Endothelial cell (in vitro differentiated cells): ENCODE measurements at places on chromosomes 6 and 20.
A peak's percentile ranks its signal among the peaks of the same experiment; 100 is the strongest.

DNA sequence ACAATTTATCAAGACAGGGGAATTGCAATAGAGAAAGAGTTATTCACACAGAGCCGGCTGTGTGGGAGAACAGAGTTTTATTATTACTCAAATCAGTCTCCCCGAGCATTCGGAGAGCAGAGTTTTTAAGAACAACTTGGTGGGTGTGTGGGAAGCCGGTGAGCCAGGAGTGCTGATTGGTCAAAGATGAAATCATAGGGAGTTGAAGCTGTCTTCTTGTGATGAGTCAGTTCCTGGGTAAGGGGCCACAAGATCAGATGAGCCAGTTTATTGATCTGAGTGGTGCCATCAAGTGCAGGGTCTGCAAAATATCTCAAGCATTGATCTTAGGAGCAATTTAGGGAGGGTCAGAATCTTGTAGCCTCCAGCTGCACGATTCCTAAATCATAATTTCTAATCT is 50.0 kb upstream of the ECI2 start:
- no peak for DNase-seq

GRCh38 chr6:10564975-10565673 is 44.0 kb downstream of the GCNT2 start:
- DNase-seq: no peak

DNA sequence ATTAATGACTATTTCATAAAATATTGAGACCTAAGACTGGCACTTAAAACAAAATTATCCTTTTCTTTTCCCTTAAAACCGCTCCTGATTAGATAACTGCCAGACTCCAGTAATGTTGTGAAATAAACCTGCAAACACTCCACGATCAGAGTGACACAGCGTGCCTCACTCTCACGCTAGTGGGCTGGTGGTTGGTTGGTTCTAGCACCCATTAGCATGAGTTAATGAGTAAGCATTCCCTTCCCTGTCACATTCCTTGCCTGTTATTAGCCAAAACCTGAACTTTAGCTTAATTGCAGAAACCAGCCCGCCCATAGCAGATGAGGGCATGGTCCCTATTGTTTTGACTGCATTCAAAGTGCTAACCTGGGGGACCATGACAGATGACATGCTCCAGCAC is 193.4 kb downstream of the CD83 start:
- no peak for DNase-seq

DNA sequence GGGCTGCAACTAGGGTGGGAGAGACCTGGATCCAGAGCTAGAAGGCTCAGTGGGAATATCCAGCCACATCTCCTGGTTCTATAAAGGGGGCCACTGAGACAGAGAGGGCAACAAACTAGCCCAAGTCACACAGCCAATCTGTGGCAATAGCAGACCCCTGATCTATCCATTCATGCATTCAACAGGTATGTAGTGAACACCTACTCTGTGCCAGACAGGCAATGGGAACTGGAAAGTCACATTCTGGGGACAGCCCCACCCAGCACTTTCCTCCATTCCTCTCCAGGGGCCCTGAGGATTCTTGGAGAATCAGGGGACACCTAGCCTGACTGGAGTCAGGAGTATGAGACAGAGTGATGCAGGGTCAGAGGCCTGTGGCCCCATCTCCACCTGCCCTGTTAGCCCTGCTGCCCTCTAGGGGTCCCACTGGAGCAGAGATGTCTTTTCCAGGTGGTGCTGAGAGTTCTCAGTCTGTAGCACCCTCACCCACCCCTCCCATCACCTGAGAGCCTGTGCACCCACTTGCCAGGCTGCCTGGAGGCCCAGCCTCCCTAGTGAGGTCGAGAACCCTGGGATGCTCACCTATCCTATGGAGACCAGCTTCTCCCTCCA is 13.6 kb downstream of the BPIFA2 start:
- DNase-seq: no peak

DNA sequence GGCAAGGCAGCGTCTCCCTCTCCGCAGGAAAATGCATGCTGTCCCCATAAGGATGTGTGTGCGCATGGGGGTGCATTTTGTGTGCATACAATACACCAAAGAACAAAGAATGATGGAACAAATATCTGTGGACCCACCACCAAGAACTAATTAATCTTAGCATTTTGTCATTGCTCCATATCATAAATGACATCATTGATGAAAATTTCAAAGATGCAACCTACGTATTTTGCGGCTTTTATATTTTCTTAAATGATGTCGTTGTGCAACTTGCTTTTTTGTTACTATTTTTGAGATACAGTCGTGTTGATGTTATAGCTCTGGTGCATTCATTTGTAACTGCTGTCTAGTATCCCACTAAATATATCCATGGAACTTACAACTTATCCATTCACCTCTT is 89.7 kb downstream of the SERAC1 start:
- no peak for DNase-seq

- no peak for DNase-seq
Measured at GRCh38 chr6:37373822-37374471, 20.2 kb downstream of the RNF8 start.

GRCh38 chr6:10395171-10395703 is 19.6 kb downstream of the TFAP2A start:
- DNase-seq: no peak

DNA sequence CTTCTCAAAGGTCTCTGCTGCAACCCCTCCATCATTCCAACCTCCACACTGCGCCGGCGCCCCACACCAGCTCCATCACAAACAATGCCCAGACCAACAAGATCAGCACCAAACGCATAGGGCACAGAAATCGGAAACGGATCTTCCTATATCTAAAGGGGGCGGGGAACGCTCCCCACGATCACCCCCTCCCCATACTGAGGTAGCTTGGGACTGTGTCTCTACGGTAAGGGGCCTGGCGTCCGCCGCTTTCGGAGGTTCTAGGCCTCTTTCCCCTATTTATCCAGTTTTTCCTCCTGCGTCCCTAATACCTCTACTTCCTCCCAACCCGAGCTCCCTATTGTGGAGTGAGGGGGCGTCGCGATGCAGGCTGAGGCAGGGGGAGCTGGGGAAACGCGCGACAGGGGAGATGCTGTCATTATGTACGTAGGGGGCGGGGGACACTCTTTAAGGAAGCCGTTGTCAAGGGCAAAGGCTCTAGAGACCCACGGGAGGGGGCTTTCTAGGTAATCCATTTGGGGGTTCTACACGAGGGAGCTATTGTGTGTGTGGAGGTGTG is 909 bp downstream of the DNAAF9 start:
- DNase-seq: peak; percentile 12

DNA sequence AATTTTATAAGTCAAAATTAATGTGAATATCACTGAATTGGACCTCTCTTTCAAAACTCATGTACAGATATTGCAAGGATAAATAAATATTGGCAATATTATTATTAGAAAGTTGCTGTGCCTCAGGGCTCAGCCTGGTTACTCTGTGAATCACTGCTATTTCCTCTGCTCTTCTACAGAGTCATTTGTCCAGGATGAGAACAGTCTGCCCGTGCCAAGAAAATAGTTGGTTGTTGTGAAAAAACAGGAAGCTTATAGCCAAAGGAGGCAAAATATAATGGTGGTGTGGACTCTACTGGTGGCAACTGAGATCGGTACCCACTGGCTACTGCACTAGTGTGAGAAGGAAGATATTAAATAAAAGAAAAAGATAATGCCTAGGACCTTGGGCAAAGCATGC is 93.6 kb downstream of the RIMS1 start:
- DNase-seq: no peak

DNA sequence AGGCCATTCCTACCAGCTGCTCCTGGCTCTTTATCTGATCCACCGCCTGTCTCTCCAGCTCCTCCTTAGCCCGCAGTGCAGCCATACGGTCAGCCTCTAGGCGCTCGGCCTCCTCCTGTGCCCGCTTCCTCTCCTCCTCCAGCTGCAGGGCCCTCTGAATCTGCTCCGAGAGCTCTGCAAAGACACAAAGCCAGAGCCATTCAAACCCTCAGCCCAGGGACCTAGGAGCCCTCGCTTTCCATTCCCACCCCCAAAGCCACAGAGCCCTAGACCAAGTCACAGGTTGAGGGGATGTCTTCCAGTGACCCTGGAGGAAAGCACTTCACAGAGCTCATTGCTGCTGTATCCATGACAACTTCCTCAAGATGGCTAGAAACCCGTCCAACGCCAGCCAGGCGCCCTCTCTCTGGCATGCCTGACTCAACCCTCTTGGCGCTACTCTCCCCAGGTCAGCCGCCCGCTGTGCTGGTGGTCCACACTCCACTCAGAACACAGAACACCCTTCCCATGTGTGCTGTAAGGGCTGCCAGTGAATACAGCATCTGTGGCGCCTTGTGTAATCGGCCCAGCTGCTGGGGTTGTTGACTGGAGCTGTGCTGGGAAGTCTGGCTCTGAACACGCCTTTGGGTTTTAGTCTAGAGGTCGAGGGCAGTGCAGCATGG is 49.3 kb downstream of the EZR start:
- DNase-seq: no peak

GRCh38 chr20:61647702-61648101 is 395.6 kb downstream of the CDH4 start:
- no peak for DNase-seq

DNA sequence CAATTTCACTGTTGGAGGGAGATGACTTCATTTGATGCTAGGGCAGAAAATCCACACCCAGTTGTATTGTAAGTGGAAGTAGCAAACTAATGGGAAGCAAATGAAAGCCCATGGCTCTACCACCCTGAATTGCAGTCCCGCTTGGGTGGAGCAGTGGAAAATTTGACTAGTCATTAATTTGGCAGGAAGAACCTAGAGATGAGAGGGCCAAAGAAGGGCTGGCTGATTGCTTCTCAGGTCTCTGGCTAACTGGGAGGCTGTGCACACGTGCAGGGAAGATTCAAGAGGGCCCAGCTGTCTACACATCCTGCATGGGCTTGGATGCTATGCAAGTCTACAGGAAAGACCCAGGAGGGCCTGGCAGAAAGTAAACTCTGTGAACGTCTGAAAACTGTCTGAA is 466.2 kb downstream of the TFAP2A start:
- no peak for DNase-seq

DNA sequence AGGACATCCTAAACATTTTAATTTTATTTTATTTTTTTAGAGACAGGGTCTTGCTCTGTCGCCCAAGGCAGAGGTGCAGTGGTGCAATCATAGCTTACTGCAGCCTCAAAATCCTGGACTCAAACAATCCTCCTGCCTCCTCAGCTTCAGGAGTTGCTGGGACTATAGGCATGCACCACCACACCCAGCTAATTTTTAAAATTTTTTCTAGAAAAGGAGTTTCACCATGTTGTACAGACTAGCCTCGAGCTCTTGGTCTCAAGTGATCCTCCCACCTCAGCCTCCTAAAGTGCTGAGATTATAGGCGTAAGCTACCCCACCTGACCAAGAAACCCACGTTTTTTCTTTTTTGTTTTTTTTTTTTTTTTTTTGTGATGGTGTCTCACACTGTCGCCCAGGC is 33.3 kb downstream of the BAK1 start:
- DNase-seq: no peak

DNA sequence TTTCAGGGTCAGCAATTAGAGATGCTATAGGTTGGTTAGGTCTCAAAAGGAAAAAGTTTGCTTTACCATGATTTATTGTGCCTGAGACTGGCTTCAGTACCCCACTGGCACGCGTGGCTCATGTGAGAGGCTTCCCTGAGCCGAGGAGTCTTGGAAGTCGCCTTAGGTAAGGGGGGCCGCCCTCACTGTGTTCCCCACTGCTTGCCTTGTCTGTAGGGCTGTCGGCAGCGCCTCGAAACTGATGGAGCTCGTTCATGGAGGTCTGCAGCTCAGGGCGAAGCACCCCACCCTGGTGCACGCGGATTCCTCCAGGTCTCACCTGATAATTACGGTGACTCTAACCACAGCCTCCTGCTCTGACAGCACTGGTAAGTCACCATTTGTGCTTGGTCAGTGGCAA is 39.2 kb downstream of the FRMD1 start:
- DNase-seq: no peak

- no peak for DNase-seq
Measured at GRCh38 chr6:2536451-2536850, 214.3 kb downstream of the MYLK4 start.

DNA sequence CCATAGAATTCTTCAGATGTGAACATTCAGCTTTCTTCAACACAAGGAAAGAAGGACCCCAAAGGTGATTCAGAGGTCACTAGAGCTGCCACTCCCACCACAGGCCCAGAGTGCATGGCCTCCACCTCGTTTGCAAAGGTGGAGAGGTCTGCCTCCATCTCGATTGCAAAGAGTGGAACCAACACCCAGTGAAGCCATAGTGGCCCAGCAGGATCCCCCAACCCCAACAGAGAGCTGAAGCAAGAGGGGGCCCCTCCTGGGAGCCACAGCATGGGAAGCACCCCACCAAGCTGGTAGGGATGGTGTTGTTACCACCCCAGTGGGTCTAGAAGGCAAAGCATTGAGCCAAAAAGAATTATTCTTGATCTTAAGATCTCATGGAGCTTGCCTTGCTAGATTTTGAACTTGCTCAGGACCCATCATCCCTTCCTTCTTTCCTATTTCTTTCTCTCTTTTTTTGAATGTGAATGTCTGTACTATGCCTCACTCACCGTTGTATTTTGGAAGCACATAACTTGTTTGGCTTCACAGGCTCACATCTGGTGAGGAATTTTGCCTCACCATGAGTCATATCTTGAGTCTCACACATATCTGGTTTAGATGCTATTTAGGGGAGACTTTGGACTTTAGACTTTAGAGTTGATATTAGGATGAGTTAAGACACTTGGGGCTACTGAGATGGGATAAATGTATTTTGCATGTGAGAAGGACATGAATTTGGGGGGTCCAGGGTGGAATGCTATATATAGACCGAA is 119.2 kb downstream of the ANKRD60 start:
- DNase-seq: no peak

GRCh38 chr6:62516291-62517141 is 230.5 kb upstream of the KHDRBS2 start:
- no peak for DNase-seq

DNA sequence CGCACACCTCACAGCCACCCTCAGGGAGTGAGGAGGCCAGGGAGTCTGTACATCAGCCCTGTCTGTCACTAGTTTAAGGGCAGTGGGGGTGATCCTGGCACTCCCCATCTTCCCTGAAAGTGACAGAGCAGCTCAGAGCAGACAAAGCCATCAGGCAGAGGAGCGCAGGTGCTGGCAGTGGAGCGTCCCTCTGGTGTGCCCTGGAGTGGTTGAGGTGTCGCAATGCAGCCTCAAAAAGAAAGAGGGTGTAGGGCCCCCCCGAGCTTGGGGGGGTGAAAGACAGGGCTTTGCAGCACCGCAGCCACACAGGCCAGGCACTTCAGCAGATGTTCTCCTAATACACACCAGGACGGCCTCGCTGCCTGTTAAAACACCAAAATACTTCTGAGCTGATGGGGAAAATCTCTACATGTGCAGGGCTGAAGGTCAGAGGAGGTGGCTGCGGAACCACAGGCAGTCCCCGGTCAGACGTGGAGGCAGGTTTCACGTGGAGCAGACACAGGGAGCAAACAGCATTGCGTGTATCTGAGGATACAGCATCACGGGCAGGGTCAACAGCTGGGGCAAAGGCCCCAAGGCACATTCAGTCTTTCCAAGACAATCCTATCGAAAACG is 69.5 kb downstream of the PREX1 start:
- no peak for DNase-seq
